ENCODE measurements at places on chromosomes 4 and X.

GRCh38 chrX:1658071-1658491, 43.2 kb downstream of the ASMT start:
- DNase-seq: no peak

GRCh38 chr4:24265989-24266388, 318.4 kb downstream of the DHX15 start:
- DNase-seq: no peak

DNA sequence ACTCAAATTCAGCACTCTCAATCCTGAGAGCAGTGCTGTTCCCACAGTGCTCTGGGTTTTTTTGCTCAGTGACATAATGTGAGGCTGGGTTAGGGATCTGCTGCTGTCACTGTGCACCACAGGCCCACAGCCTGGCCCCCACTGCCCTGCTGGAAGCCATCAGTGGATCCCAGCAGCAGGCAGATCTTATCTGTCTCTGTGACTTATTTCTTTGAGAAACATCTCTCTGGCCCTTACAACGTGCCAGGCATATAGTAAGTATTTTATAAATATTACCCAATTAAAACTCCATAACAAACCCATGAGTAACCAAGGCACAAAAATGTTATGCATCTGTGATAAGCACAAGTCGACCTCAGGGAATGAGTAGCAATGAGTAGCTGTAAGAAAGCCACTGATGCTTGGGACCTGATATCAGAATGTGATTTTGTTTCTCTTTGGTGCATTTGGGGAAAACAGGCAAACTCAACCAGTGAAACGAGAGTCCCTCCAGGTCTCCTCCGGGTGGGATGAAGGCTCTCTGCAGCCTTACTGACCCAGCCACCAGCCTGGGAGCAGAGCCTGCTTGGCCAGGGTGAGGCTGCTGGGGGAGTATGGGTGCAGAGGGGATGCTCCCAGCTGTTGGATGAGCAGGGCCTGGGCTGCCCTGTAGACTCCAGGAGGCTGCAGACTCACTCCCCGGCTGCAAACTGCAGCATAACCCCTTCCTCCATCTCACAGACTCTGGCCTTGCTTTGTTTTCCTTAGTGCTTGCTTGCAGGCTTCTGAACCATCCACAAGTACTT, 172.7 kb upstream of the LNX1 start:
- DNase-seq: no peak

DNA sequence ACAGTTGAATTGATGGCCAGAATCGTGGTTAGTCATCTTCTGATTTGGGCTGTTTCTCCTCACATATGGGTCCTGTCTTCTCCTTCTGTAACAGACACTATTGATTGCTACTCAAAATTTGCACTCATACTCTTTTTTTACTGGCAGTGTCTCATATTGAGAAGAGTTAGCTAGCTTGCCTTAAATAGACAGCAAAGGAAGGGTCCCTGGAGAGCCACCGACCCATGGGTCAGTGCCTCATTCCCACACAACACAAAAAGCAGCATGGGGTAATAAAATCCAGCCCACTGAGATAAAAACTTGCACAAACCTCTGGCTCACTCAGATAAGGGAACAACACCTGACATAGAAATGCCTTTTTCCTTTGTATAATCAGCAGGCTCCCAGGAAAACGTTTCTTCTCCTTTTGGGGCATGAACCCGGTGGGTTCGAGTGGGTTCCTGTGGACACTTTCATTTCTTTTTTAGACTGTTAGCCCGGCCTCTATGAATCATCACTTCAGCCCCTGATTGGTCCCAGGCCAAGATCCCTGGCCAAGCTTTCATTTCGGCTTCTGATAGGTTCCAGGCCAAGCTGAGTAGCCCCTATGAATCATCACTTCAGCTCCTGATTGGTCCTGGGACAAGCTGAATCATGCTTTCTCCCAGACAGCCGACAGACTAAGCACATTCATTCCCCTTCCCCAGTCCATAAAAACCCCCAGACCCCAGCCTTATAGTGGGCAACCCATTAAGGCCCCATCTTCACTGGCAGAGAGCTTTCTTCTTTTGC, 408.1 kb downstream of the DCAF12L2 start:
- no peak for DNase-seq

DNA sequence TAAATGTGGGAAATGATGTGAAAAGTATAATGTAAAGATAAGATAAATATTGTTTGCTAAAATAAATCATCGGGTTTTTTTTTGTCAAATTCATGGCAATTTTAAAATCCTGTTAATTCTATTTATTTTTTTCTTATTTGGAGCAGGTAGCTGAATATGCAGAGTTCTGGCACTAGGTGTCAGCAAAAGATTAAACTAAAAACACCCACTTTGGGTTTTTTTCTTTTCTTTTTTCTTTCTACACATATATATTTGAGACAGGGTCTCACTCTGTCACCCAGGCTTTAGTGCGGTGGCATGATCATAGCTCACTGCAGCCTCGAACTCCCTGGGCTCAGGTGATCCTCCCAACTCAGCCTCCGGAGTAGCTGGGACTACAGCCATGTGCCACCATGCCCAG, 6.9 kb upstream of the RAP2C start:
- DNase-seq: no peak

GRCh38 chr4:508675-509638, 9.9 kb downstream of the PIGG start:
- DNase-seq: no peak

- DNase-seq: no peak
Measured at GRCh38 chrX:66007851-66008250, 32.0 kb downstream of the VSIG4 start.

DNA sequence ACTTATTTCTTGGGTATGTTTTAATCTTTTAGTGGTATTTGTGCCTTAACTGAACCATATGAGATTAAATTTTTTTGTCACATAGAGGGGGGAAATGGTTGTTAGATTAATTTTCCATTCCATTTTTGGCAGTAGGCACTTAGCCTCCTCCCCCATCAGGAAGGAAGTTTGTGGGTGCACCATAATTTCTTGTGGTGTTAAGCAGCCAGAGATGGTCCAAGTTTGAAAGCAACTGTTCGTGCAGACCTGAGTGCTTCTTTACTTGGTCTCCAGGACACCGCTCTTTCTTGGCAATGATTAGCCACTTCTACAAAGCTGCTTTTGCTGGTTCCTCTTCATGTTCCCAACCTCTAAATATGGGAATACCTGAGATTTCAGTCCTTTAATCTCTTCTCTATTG, 92.7 kb upstream of the RPL34 start:
- DNase-seq: no peak

DNA sequence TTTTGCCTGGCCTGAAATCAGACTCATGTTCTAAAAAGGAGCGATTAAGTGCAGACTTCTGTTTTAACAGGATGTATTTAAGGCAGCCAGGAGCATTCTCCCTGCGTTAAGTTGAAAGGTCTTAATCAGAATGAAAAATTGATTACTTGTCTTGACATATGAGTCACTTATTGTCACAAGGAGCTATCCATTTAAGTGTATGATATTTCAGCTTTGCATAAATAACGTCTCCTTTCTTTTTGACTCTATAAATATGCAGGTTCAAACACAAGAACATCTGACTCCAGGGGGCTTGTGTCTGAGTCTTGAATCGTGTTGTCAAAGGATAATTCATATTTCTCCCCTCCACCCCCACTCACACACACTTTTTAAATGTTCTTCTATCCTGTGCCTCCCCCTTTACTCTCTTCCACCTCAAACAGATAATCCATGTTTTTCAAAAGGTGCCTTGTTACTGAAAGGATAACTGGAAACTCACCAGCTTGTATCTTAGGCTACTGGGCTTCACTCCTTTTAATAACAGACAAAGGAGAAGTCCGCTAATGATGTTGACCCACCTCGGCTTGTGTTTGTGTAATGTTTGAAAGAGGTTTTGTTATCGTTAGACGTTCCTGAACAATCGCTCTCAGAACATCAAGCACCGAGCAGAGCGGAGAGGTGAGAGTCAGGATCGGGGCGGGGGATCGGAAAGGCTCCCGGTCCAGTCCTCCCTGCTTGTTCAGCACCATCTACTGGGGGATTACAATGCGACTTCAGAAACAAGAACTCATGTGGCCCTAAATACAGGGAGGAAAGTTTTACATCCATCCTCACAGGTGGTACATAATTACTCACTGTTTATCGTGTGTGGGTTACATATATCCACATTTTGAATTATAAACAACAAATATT, 107.5 kb upstream of the RPL34 start:
- peak; percentile 7 for DNase-seq

DNA sequence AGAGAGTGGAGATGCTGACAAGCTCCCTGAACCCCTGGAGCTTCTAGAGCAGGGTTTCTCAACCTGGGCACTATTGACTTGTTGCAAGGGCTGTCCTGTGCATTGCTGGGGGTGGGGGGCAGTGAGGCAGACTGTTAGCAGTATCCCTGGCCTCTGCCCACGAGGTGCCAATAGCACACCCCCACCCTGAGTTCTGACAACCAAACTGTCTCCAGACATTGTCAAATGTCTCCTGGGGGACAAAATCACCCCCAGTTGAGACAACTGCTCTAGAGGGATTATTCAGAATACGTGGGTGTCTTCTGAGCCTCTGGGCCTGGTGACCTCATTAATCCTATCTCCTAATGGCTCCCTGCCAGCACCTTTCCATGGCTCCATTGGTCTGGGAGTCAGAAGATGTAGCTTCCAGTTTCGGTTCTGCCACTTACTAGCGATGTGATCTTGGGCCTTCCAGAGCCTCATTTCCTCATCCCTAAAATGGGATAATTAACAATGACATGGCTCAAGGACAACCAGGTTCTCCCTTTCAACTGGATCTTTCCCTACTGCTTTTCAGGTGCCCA, 17.6 kb upstream of the PJA1 start:
- DNase-seq: no peak

- no peak for DNase-seq
Measured at GRCh38 chr4:16843831-16844508, 54.5 kb downstream of the LDB2 start.

DNA sequence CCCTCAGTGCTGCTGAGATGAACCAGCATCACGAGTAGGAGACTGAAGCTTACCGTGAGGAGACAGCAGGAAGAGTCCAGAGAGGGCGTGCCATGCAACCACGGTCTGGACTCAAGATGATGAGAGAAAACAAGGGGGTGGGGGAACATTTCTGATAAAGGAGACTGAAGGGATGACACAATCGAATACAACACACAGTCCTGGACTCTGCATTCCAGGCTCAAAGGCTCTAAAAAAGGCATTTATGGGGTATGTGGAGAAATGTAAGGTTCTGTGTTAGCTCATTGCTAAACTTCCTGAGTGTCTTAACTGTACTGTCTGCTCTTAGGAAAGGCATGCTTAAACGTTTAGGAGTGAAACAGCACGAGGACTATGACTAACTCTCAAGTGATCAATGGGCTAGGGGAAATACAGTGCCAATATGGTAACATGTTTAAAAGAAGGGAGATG, 20.6 kb upstream of the IRAK1 start:
- no peak for DNase-seq

- DNase-seq: no peak
Measured at GRCh38 chr4:172232966-172233365, 419.8 kb downstream of the GALNTL6 start.

DNA sequence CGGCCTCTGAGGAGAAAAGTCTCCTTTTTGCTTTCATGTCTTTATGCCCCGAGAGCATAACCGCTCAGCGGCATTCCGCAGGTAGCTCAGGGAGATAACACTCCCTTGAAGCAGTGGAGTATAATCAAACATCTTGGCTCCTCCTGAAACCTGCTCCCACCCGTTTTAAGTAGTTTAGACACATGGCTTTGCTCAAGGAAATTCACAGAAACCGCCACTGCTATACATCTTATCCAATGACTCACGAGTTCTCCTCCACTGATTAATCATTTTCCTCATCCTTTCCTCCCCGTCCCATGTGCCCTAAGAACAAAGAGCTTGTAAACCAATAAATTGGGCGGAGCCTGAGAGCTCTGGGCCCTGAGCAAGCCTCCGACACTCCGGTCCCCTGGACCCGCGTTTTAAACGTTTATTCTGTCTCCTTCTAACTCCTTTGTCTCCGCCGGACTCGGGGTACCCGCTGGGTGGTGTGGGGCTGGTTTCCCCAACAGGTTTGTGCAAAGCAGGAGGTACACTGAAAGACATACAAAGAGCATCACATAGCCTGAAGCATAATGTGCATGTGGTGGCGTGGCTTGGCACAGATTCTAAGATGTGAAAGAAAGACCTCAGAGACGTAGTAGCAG, 401.2 kb downstream of the TLL1 start:
- no peak for DNase-seq

- DNase-seq: no peak
Measured at GRCh38 chrX:3567686-3568085, 145.8 kb downstream of the PRKX start.

- no peak for DNase-seq
Measured at GRCh38 chr4:188113156-188113555, 3.8 kb upstream of the TRIML2 start.

- no peak for DNase-seq
Measured at GRCh38 chr4:45741897-45742296, 382.0 kb downstream of the GABRG1 start.

DNA sequence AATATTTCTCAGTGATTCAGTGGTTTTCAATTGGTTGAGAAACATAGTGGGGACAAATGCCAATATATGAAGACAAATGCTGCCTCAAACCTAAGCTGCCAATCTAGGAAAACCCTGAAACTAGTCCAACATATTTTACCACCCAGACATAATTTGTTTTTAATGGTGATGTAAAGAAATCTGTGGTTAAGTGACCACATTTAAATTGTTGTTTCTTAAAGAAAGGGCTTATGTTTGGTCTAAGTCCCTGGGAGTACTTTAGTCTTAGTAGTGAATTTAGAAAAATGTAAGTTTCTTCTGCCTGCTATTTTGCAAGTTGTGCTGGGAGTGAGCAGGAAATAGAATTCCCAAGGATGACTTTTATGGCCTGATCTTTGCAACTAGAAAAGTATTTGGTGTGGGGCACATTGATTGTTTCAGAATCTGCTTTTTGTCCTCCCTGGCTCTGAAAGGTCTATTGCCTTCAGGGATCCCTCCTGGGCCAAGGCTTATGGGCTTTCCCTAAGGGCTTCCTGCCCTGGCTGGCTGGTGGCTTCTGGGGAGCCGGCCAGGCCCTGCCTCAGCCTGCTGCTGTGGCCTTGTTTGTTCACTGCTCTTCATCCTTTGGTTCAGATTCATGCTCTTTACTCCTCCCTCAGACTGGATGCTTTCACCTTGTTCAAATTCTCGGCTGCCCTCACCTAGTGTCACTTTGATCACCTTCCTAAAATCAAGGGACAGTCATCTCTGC, 169.8 kb upstream of the JADE1 start:
- no peak for DNase-seq

DNA sequence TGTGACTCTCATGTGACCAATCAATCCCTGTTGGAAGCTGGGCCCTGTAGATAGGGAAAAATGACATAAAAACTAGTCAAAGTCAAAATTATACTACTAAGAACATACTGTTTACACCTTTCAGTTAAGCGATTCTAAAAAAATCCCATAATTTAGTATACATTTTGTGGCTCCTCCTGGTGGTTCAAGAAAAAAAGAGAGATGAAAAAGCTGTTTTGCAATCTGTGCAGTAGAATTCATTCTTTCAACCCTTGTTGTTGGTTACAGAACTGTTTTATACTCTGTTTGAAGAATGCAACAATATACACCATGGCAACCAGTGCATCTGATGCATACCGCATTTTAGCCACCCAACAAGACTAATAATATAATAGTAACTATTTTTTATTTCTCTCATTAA, 66.8 kb upstream of the ANK2 start:
- no peak for DNase-seq

All from DMS 273 treated with DMSO at 0.1 percent for 48 hours (cell line).